ENCODE measurements at places on chromosomes 2 and 18. TPM values are rescaled to one million over a fixed set of nuclear protein-coding genes. Genes with fewer than 3 reads are reported as not detected.

Gene CDKL4
- total RNA-seq = 14.7 TPM

DNA sequence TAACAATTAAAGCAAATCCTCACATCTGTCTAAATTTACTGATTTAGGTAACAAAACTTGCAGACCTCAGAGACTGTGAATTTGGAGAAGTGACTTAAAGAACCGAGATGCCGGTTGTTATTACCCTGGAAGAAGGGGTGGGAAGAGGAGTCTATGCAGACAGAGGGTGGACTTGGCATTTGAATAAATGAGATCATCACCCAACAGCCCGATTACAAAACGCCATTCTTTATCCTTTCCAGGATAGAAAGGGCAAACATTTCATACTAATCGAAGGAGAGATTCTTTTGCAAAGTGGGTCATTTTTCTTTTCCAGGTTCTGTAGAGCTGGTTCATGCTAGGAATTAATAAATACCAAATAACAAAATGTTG, 73.1 kb upstream of the TPO start:
- DNase-seq = no peak

DNA sequence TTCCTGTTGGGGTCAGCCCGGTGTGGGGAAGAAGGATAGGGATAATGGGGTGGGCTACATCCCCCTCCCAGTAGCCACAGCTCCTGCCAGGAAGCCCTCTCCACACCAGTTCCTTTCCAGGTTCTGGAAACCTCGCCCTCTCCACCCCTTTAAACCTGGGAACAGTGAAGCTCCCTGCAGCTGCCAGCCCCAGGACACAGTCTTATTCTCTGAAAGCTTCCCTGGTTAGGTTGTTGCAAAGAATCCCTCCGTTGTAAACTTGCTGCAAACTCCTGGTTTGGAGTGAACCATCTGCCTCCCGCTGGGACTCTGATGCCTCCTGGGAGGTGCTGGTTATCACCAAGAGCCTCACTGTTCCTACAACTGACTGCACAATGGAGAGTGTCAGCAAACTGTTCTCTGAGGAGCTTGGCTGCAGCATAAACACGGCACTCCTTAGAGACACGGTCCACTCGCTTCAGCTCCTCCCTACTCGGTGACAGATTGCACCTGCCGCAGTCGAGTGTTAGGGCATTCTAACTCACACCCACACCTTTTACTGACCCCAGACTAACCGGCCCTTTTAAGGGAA, 261.8 kb upstream of the RAB6C start:
- DNase-seq = no peak

Gene AGAP1
- 27.3 TPM for total RNA-seq

GRCh38 chr18:64380117-64380516, 231.2 kb upstream of the LINC00305 start:
- DNase-seq = no peak

DNA sequence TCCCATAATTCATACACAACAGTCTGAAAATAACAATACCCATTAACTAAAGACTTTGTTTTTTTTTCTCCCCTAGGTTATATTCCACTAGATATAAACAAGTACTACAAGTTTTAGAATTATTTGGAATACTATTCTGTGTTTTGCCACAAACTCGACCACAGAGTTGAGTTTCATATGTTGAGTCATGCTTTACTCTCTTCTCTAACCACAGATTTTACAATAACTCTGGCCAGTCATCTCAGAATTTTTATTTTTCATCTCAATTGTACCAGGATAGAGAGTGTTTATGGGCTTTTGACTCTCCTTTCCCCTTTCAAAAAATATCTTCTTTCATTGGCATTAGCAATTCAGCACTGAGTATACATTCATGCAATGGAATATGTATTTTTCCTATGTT, 348.7 kb upstream of the GALNT5 start:
- DNase-seq = no peak

- no peak for DNase-seq
These were observed 5.0 kb downstream of the RFX8 start for GRCh38 chr2:101469863-101470262.

DNA sequence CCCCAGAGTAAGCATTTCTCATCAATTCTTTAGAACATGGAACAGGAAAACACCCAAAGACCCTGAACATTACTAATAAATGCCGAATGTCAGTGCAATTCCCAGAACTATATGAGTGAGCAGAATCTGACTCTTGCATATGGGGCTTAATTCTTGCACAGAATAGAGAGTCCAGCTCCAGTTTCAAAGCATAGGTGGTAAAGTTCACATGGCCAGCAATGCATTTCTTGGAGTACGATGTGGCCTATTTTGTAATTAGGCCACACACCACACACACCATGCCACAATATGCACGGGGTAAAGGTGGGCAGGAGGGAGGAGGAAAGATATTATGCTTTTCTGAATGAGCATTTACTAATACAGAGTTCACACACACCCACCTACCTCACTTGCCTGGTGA, 56.5 kb downstream of the PLA2R1 start:
- DNase-seq = no peak

DNA sequence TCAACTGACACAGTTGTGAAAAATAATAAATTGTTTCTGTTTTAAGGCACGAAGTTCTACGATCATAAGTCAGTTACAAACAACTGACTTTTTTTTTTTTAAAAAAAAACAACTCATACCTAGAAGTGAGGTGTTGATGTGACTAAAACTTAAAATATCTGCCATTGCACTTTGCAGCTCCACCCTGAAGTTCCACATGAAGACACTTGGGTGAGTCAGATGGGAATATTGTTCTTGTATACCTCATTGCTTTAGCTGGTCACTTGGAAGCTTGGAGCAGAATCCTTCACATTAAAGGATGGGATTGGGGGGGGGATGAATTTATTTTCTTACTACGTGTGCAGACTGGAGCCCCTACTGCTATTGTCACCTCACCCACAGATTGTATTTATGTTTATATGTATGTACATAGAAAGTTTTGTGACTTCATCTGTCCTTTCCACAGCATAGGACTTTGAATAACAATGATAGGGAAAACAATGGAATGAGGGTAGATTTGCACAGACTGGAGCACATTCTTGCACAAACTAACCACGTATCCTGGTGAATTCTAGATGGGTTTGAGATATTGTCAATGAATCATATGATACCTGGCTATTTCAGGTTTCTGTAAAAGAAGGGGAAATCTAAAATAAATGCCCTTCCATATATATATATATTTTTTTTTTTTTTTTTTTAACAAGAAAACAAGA, 57.9 kb upstream of the ARHGAP15 start:
- no peak for DNase-seq

DNA sequence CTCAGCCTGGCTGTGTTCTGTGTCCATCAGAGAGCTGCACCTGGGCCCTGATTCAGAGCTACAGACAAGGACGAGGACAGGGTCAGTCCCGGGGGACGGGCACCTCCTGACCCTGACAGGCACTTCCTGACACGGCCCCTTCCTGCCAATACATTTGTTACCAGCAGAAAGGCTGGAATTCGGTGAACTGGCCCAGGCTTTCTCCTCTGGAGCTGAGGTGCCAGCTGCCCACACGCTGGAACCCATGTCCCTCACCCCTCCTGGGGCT, 12.3 kb upstream of the ZNF519 start:
- DNase-seq = no peak

Gene DSC2
- 5.3 TPM for total RNA-seq

DNA sequence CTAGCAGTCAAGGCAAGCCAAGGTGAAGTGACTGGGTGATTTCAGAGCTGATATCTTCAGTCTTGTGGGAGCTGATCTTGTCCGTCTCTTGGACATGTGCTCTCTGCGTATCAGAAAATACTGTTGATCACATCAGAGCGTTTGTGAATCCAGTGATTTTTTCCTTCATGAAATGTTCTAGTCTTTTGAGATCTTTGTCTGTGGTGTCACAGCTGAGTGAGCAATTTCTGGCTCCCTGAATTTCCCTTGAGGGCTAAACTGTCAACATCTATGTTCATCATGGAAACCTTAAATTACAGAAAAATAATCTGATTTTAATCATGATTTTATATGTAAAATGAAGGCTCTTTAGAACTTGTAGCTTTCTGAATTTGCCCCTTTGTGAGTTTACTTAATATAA, 432.0 kb downstream of the CCDC85A start:
- no peak for DNase-seq

Gene INPP5D
- 1.6 TPM for total RNA-seq

DNA sequence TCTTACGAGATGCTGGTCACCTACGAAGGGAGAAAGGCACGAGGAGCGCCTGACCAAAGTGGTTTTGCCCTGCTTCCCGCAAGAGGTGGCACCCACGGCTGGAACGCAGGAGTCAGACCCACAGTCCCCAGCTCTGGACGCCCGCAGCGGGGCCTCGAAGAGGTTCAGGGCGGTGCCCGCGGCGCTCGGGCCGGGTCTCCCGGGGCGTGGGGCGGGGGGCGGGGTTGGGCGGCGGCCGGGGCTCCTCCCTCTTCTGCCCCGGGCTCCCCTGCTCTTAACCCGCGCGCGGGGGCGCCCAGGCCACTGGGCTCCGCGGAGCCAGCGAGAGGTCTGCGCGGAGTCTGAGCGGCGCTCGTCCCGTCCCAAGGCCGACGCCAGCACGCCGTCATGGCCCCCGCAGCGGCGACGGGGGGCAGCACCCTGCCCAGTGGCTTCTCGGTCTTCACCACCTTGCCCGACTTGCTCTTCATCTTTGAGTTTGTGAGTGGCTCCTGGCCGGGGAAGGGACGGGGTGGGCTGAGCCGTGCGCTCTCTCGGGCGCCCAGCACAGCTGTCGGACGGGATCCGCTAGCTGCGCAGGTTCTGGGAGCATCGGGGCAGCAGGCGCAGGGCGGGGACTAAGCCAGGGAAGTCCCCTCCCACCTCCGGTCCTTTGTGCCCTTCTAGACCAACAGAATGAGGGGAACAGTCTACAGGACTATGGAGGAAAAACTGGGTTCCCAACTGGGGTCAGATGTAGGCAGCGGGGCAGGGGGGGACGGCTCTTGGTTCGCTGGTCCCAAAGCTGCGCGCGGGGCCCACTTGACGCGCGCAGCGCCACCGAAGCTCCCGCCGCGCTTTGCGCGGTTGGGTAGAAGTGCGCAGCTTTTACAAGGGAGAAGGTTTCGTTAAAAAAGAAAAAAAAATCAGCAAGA, at the start of gene MAL:
TSS of gene MAL (plus strand) at position 303 of the 914 bp plus-strand sequence. CDS start at position 388, 85 bp downstream.
- DNase-seq = peak; percentile 58

GRCh38 chr2:173286153-173286809, 68.4 kb upstream of the CDCA7 start:
- DNase-seq = no peak

Gene RIT2
- total RNA-seq = 29.3 TPM

GRCh38 chr2:5412001-5412400, 280.2 kb upstream of the SOX11 start:
- no peak for DNase-seq

Gene SULT1C4
- 4.5 TPM for total RNA-seq

GRCh38 chr2:164388511-164388910, 232.8 kb downstream of the GRB14 start:
- no peak for DNase-seq

Gene SRD5A2
- total RNA-seq = not detected

Gene ACADL
- total RNA-seq = 8.2 TPM

GRCh38 chr2:17804358-17804757, 11.9 kb upstream of the MSGN1 start:
- DNase-seq = no peak

GRCh38 chr2:66436581-66437001, 1.7 kb downstream of the MEIS1 start:
- DNase-seq = no peak

- DNase-seq = no peak
These were observed 14.7 kb upstream of the MRPL33 start for GRCh38 chr2:27756544-27757498.

Gene SERPINB10
- total RNA-seq = 0.41 TPM

Gene OTX1
- 0.82 TPM for total RNA-seq

DNA sequence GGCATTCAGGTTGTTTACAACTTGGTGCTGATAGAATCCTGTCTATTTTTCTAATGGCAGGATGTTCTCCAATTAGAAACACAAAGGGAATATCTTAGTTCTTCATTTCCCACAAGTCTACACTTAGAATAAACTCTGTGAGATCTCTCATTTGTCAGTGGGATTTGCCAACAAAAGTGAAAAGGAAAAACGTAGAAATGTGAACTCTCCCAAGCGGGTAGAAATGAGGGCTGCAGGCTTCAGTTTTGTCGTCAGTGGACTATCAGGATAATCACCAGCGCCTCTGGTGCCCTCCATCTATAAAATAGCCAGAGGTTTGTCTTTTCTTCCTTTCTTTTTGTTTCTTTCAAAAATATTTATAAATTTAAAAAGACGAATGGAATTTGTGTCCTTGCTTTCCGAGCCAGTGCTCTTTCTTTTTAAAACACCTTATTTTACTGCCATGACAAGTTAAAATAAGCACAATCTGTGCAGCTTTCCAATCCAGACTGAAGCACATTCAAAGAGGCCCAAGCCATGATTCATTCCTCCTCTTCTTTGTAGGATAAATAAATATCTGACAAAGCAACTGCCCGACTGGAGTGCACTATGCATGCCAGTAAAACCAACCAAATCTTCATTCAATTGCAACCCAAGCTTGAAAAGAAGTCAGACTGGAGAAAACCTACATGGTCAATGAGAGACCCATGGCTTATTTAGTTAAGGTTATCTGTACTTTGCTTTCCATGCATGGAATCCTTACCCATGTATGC, 185.8 kb downstream of the ANKRD44 start:
- DNase-seq = no peak

DNA sequence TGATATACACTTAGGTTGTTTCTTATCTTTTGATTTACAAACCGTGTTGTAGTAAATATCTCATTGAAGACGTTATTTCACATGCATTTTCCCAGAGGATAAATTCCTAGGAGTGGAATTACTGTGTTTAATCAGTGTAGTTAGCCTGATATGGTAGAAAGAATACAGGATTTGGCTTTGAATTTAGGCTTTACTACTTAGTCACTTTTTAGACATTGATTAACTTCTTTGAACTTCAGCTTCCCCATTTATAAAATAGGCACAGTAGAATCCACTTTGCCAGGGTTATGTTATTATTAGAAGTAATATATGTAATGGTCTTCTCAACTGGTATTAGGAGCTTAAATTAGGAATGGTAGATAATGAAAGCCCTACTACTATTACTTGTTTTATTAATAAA, 27.4 kb downstream of the PSMD14 start:
- no peak for DNase-seq

GRCh38 chr2:16871411-16871810, 205.8 kb upstream of the CYRIA start:
- no peak for DNase-seq

Gene SKOR2
- total RNA-seq = not detected

DNA sequence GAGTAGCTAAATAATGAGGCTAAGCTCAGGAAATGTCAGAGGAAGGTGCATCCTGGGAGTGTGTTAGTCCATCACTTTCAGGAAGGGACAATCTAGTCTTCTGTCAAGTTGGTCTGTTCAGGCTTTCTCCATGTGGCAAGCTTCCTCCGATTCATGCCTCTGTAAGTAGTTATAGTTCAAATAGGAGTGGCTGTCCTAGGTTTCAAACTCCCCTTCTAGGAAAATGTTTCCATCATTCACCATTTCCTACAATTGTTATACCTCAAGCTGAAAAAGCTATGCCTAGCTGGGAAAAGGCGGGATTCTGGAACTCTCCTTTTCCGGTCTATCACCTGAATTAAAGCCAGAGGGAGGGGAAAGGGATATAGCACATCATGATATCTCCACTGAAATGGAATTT, 287.7 kb upstream of the ZSWIM2 start:
- no peak for DNase-seq

Gene FOXI3
- total RNA-seq = 0.41 TPM

All from frontal cortex (tissue), 4 donors.